Activated T-cell treated with anti-CD3 and anti-CD28 coated beads, Interleukin-2, amount 50 U/mL, for 48 hours (primary cell): ENCODE measurements at places on chromosomes 16 and 17.
A peak's percentile ranks its signal among the peaks of the same experiment; 100 is the strongest.

DNA sequence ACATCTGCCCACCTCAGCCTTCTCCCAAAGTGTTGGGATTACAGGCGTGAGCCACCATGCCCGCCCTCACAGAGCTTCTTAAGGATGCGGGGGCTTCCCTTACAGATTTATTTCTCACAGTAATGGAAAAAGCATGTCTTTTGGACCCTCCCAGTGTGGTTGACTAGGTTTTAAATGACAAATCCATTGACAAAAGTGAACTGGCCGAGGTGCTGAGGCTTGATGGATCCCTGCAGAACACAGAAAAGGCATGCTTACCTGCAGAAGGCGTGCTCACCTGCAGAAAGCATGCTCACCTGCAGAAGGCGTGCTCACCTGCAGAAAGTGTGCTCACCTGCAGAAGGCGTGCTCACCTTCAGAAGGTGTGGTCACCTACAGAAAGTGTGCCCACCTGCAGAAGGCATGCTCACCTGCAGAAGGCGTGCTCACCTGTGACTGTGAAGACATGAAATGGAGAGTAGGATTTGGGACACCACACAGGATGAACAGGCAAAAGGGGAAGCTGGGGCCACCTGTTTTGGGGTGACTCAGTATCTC lies 15.1 kb upstream of the BBS2 start:
- no peak for DNase-seq

- no peak for DNase-seq
Observed at GRCh38 chr17:67431249-67432015, 54.4 kb downstream of the PITPNC1 start.

DNA sequence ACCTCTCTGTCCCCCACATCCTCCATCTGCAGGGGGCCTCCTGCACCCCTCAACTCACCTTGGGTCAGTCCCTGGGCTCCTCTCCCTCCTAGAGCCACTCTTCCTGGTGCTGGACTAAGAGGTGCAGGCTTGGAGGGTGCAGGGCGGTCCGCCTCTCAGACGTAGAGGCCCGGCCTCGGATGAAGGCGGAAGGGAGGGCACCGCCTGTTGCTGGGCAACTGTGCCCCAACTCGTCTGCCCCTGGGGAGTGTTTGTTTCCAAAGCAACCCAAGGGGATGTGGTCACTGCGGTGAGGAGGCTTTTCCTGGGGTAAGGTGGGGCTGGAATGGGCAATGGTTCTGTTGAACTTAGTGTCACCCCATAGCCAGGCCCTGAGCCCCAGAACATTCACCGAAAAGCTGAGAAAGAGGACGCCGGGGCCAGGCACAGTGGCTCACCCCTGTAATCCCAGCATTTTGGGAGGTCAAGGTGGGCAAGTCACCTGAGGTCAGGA lies at the start of gene C16orf54:
C16orf54 (minus strand) TSS at position 138 of the 493 bp plus-strand sequence. CDS start 1,039 bp downstream, outside the sequence.
- peak; percentile 89 for DNase-seq

GRCh38 chr16:65446427-65446826 lies 324.6 kb upstream of the CDH11 start:
- no peak for DNase-seq

DNA sequence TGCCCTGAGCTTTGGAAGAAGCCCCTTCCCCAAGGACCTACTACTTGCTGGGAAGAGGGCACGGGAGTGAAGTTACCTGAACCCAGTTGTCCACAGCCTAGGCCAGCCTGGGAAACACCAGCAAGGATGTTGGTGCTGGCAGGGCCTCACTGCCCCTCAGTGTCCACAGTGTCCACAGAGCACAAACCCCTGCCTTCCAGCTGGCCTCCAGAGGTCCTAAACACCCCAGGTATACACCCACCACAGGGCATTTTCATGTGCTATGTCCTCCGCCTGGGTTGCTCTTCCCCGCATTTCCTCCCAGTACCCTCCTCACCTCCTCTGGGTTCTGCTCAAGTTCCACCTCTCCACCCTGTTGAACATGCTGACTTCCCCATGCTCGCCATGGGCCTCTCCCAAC lies 4.2 kb upstream of the PEMT start:
- no peak for DNase-seq

DNA sequence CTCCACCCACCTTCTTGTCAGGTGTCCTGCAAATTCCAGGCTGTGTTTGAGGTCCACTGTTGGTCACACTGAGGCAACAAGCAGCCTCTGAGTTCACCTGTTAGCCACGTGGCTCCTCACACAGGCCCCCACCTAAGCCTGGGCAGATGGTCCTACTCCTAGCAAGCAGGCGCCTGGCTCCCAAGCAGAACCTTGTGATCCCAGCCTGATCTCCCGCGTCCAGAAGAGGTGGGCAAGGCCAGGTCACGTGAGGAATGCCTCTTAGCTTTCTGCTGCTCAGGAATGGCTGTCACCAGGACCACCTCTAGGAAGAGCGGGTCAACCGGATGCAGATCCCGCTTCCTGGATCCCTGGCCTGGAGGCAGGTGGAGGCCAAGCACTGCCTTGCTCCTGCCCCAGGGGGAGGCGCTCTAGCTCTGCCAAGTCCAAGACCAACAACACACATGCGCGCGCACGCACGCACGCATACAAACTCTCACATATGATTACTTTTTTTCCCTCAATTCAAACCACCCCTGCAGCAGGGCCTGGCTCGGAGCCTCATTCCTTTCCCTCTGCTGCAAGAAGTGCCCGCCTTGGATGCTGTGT lies 9.5 kb downstream of the CYB561 start:
- no peak for DNase-seq

GRCh38 chr17:77651988-77652387 lies 306.5 kb upstream of the TNRC6C start:
- DNase-seq: no peak

GRCh38 chr16:12410837-12411490 lies 392.7 kb downstream of the CPPED1 start:
- DNase-seq: no peak
